Mesothelial cell of epicardium (in vitro differentiated cells): ENCODE measurements at places on chromosomes 13 and 19.

DNA sequence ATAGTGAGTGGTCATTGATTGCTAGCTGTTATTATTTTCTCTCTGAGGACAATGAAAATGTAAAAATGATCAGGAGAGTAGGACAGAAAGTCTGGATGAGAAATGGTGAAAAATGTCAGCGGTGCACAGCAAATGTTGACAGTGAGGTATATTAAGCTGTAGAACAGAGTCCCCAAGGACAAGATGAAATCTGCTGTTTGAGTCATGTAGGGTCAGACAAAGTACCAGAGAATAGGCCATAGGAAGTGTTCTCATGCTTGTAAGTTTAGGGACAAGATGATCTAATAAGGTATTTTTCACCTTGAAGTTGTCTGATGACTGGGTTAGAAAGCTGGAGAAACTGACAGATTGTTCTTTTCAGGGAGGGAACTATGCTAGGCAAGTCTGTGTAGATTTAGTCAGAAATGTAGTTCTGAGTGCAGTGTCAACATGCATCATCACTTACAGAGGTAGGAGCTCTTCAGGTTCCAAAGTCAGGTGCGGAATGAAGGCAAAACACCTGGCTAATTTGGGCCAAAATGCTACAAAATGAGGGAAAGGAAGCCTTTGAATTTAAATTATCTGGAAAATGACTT lies 369.3 kb downstream of the DLEU7 start:
- no peak overlapping the region for H3K27ac ChIP-seq
- DNase-seq = no peak
- H3K36me3 ChIP-seq = no peaks in the 10 kb centered on the region
- no peaks in the 10 kb centered on the region for H3K4me1 ChIP-seq

DNA sequence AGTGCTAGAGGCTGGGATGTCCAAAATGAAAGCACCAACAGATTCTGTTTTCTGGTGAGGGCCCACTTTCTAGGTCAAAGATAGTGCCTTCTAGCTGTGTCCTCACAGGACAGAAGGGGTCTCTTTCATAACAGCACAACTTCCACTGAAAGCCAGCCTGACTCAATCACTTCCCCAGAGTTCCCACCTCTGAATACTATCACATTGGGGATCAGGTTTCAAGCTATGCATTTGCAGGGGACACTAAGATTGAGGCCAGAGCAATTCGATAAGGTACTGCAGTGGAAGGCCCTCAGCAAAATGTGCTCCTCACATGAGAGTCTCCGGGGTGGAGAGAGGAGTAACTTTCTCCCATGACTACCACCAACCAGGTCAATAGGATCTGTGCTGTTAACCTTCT lies 1501.5 kb downstream of the EFNB2 start:
- H3K27ac ChIP-seq = no peak overlapping the region
- H3K4me1 ChIP-seq = peaks cover 6% of the 10 kb centered on the region
- H3K36me3 ChIP-seq = no peaks in the 10 kb centered on the region
- H3K27me3 ChIP-seq = no peaks in the 10 kb centered on the region
- no peak for DNase-seq
- no peak overlapping the region for H3K4me3 ChIP-seq

DNA sequence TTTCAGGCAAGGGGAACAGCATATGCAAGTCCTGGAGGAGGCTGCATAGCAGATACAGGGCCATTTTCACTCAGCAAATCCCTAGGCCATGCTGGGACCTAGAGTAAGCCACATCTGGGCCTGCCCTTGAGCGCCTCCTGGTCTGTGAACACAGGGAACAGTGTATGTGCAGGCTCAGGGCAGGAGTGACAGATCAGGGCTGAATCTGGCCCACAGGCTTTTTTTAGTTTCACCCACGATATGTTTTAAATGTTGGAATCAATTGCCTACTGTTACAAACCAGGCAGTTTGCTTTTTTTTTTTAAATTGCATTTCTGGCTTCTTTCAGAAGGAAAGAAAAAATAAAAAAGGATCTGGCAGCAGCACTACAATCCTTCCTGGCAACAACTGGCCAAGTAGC lies 1.5 kb upstream of the TMEM145 start:
- no peak overlapping the region for H3K27ac ChIP-seq
- peaks cover 45% of the 10 kb centered on the region for H3K27me3 ChIP-seq
- no peak overlapping the region for H3K4me3 ChIP-seq
- DNase-seq = no peak
- H3K36me3 ChIP-seq = no peaks in the 10 kb centered on the region

DNA sequence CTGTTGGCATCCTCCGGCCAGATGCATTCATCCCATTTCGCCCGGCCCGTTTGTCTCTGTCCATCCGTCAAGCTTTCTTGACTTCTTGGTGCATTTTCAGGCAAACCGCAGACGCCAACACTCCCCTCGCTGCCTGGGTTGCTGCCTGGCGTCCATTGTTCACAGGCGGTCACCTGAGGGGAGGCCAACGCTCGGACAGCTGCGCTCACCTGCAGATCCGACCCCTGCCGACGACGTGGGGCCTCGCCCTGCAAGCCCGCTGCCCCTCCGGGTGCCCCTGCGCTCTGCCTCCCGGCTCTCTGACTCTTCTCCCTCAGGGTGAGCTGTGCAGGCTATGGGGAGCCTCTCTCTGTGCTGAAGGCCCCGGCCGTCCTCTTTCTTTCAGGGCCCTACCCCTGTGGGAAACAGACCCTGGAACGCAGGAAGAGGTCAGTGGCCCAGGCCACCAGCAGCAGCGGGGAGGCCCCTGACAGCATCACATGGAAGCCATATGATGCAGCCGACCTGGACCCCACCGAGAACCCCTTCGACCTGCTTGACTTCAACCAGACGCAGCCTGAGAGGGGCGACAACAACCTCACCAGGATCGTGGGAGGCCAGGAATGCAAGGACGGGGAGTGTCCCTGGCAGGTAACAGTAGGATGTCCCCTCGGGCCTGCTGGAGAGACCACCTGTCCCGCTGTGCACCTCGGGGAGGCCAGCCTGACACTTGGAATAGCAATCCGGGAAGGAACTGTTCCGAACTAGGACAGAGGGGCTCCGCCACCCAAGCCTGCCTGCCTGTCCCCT lies 14.8 kb upstream of the PROZ start:
- peaks cover 11% of the 10 kb centered on the region for H3K27me3 ChIP-seq
- no peaks in the 10 kb centered on the region for H3K4me1 ChIP-seq
- no peak overlapping the region for H3K27ac ChIP-seq
- no peak for DNase-seq
- no peaks in the 10 kb centered on the region for H3K36me3 ChIP-seq

DNA sequence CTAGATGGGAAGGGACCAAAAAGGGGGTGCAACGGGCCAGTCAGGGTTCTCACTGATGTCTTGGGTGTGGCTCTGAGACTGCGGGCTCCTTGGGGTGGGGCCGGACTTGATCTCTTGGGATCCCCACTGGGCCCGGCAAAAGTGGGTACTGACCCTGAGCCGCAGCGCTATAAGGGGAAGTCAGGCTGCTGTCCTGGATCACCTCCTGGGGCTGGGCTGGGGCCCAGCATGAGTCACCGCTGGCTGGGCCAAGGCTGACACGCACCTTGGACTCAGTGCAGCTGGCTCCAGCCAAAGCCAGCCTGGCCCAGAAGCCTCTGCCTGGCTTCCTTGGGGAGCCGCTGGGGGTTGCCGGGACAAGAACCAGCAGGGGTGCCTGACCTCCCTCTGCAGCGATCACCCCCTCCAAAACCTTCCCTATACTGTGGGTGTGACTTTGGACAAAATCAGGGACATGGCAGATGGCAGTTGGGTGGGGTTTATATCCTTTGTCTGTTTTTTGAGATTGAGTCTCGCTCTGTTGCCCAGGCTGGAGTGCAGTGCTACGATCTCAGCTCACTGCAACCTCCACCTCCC lies 617 bp upstream of the IQCN start:
- peaks cover 12% of the 10 kb centered on the region for H3K4me1 ChIP-seq
- no peak for DNase-seq
- H3K4me3 ChIP-seq = no peak overlapping the region
- H3K27me3 ChIP-seq = no peaks in the 10 kb centered on the region
- H3K36me3 ChIP-seq = peaks cover 7% of the 10 kb centered on the region

- DNase-seq = no peak
- H3K27me3 ChIP-seq = peaks cover 8% of the 10 kb centered on the region
- H3K36me3 ChIP-seq = no peaks in the 10 kb centered on the region
- H3K4me3 ChIP-seq = no peak overlapping the region
- H3K4me1 ChIP-seq = peaks cover 14% of the 10 kb centered on the region
Observed at GRCh38 chr13:108049211-108049610, 166.1 kb downstream of the LIG4 start.

- H3K4me3 ChIP-seq = no peak overlapping the region
- H3K36me3 ChIP-seq = no peaks in the 10 kb centered on the region
- no peak overlapping the region for H3K27ac ChIP-seq
- no peak for DNase-seq
Observed at GRCh38 chr19:55554302-55554701, 9.0 kb upstream of the SBK3 start.
